G401 (cell line): ENCODE measurements at places on chromosomes 1 and 21. TPM values are rescaled to one million over a fixed set of nuclear protein-coding genes. Genes with fewer than 3 reads are reported as not detected.

- DNase-seq = peak; percentile 74
These were observed 32.7 kb downstream of the XCL1 start for GRCh38 chr1:168608796-168609715.

The SPATA46 gene
- total RNA-seq = not detected in 2 replicates

The JAK1 gene
- total RNA-seq = 30.5 and 67.8 TPM in 2 replicates

The CFHR3 gene
- total RNA-seq = not detected in 2 replicates

DNA sequence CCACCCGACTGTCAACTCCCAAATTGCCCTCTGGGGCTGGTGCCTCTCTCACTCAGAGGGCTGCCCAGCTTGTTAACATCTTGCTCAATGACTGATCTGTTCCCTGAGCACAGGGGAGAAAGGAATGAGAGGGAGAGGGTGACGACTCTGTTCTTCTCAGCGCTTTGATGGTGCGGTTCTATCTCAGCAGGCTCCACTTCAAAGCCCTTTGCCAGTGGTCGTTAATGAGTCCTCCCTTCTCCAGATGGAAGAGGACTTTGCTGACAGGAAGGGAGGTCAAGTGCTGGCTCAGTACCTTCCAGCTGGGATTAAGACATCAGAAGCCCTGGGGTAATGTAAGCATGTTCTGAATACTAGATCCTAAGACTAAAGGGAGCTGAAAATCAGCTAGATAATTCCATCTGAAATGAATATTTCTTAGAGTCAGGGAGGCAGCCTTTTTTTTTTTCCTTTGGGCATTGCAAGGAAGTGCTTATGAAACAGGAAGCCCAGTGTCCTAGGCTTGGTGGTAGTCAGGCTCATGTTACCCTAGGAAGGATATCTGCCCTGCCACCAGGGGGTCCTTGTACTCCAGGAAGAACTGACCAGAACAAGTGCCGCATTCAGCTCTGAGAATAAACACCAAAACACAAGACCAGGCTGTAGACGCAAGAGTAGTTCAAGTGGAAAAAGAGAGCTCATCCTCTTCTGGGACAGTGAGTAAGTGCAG is 4.7 kb downstream of the FMOD start:
- DNase-seq = no peak

GRCh38 chr1:1282998-1283397 is 2.8 kb downstream of the SCNN1D start:
- no peak for DNase-seq

GRCh38 chr21:31446226-31446855 is 102.3 kb upstream of the TIAM1 start:
- no peak for DNase-seq

DNA sequence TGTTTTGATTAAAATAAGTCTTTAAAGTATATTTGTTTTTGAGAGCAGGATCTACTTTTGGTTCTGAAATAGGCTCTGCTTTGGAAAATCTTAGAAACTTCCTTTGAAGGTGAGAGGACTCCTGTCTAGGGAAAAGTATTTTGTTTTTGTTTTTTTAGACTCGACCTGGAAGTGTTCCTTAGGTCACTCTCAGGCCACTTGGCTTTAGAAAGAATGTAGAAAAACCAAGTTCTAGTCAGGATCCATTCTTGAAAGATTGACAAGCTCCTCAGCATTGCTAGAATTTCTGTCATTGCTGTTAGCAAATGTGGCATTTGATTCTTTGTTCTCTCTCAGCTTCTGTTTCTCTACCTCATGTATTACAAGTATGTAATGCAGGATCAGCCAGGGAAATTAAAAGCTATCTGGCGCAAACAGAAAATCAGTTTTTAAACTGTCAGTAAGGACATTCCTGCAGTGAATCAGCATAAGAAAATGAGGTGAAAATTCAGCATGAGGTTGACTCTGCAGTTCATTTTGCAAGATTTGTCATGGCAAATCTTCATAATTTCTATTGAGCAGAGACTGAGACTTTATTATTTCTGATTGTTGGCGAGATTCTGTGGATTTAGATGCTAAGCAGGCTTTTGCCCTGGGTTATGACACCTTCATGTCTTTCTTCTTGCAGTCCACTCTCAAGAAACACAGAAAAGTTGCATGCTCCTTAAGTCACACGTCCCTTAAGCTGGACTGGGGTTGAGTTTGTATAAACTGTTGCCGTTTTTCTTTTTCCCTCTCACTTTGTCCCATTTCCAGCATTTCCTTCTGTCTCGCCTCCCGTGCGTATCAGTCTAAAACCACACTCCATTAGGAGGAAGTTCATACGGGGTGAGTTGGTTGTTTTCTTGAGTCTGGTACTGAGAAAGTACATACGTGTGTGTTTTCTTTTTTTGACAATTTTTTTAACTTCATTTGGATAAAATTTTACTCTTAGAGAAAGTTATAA is 12.6 kb downstream of the NTPCR start:
- DNase-seq = no peak

The SLC35A3 gene
- 18.6 and 28.2 TPM in 2 replicates for total RNA-seq

DNA sequence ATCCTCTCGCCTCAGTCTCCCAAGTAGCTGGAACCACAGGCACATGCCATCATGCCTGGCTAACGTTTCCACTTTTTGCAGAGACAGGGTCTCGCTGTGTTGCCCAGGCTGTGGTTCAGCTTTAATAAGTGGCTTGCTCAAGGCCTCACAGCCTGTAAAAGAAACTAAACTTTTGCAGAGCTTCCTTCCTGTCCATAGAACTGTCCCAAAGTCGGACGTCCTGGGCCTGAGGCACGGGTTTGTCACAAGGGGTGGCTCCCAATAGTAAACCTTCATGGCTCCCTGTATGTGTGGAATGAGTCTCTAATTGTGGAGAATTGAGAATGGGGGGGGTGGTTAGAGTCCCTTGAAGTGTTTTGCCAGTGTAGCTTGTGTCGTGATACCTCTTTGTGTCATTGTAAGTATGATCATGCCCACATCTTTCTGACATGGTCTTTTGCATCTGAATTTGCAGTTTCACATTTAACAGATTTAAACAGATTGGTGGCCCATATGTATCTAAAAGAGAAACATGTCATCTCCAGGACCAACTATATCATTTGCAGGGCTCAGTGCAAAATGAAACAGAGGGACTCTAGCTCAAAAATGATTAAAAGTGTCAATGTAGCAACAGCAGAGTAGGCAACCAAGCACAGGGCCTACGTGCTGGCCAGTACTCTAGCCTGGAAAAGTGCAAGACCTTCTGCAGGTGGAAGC is 332.1 kb downstream of the KIF26B start:
- no peak for DNase-seq

DNA sequence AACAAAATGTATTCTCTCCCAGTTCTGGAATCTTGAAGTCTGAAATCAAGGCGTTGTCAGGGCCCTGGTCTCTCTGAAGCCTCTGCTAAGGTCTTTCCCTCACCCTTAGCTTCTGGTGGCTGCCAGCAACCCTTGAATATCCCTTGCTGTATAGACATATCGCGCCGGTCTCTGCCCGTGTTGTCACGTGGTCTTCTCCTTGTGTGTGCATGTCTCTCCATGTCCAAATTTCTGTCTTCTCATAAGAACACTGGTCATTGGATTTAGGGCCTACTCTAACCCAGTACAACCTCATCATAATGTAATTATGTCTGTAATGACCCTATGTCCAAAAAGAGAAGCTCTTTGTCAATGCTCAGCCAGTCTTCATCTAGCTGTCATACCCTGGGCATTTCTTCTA is 85.7 kb upstream of the ETS2 start:
- no peak for DNase-seq
